ENCODE measurements at places on chromosomes 3 and 15. TPM values are rescaled to one million over a fixed set of nuclear protein-coding genes. Genes with fewer than 3 reads are reported as not detected.
A peak's percentile ranks its signal among the peaks of the same experiment; 100 is the strongest.

DNA sequence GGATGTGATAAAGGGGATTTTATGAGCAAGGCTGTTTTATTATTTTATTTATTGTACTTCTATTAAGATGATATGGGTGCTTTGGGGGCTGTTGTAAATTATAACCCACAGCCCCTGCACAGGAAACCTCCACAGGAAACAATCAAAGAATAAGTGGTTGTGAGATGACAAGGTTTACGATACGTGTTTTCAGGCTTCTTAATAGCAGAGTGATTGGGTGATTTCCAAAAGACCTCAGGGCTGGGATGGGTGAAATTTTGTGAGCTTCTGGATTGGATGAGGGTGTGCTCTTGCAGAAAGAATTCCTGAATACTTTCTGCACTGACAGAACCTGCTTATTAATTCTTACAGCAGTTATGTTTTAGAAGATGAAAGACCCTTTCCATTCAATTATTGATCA is 21.4 kb downstream of the CHL1 start:
- DNase-seq, result no peak

DNA sequence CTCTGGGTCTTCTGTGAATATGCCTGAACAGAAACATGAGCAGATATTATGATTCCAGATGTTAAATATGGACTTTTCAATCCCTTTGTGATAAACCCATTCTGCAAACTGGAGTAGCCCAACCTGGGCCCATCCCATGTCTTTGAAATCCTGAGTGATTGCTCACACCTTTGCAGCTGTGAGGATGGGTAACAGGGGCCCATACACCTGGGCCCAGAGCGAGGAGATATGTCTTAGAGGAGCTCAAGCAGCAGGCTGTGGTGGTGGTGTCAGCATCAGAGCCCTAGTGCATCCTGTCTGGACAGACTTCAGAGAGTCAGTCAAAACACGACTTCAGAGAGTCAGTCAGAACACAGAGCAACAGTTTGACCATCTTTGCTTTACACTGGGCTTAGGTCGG is 64.9 kb upstream of the LIMD1 start:
- no peak for DNase-seq

- no peak for DNase-seq
These were observed 65.8 kb upstream of the PTX3 start for GRCh38 chr3:157370867-157371266.

MAPKBP1 gene
- 38.2 TPM for total RNA-seq

HDC gene
- total RNA-seq, result 34.7 TPM

- DNase-seq, result no peak
These were observed 111.0 kb downstream of the ERC2 start for GRCh38 chr3:56357266-56357665.

FEZF2 gene
- not detected for total RNA-seq

PPP1R14D gene
- total RNA-seq, result not detected

DNA sequence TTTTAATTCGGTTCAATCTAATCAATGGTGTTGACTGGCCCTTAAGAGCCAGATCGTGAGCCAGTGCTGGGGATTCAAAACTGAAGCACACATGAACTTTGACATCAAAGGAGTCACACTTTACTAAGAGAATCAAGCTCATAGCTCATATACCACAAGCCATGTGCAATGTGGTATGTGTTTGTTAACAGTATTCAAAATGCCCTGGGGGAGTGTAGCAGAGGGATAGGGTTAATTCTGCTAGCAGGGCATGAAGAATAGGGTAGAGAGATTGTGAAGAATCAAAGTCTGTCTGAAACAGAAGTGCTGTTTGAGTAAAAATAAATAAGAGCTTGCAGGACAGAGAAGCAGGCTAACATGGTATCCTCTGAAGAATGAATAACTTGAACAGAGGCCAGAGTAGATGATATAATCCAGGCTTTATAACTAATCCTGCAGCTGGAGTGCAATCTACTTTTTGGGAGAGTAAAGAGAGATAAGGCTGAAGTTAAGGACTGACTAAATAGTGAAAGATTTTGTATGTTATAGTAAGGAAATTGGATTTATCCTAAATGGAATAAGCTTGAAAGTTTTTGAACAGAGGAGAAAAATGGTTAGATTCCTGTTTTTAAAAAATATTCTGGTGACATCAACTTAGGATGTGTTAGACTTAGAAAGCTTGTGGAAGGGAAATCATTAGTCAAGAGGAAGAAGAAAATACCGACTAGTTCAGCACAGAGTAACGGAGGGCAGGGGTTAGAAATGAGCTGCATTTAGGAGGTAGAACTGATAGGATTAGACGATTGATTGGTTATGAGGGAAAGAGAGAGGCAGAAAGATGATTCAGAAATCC is 292.0 kb downstream of the NFKBIZ start:
- DNase-seq, result no peak

DNA sequence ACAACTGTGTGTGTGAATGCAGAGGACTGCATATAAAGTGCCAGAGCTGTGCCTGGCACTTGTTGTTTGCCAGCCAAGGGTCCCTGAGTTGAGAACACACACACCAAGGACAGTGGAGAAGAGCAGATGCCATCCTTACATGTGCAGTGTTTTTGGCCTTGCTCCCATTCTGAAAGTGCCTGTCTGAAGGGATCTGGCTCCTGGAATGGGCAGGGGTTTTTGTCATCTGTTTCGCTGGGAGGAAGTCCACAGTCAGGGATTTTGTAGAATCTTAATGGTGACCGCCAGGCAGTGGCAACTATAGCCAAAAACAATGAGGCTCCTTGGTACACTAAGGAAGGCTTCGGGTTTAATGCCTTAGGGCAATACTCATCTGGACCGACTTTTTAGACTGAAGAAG is 63.7 kb downstream of the DUT start:
- no peak for DNase-seq

ACTRT3 gene
- total RNA-seq, result 1.6 TPM

GRCh38 chr3:52874864-52875587 is 22.3 kb downstream of the STIMATE start:
- no peak for DNase-seq

DNA sequence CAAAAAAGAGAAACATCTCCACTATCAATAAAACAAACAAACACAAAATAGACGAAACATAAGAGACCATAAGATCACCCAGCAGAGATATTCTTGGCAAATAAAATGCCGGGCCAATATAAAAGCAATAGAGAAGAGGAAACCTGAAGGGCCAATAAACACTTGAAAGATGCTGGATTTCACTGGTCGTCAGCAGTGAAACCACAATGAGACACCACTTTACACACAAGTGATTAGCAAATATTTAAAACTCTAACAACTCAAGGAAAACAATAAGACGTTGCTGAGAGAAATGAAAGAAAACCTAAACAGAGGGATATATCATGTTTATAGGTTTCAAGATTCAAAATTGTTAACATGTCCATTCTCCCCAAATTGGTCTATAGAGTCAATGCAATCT is 148.5 kb downstream of the WDR76 start:
- no peak for DNase-seq

- peak; percentile 73 for DNase-seq
These were observed 31.8 kb downstream of the CCNL1 start for GRCh38 chr3:157127831-157128767.

XCR1 gene
- 0.63 TPM for total RNA-seq

ACSBG1 gene
- not detected for total RNA-seq

PTPRG gene
- total RNA-seq, result 150 TPM

DNA sequence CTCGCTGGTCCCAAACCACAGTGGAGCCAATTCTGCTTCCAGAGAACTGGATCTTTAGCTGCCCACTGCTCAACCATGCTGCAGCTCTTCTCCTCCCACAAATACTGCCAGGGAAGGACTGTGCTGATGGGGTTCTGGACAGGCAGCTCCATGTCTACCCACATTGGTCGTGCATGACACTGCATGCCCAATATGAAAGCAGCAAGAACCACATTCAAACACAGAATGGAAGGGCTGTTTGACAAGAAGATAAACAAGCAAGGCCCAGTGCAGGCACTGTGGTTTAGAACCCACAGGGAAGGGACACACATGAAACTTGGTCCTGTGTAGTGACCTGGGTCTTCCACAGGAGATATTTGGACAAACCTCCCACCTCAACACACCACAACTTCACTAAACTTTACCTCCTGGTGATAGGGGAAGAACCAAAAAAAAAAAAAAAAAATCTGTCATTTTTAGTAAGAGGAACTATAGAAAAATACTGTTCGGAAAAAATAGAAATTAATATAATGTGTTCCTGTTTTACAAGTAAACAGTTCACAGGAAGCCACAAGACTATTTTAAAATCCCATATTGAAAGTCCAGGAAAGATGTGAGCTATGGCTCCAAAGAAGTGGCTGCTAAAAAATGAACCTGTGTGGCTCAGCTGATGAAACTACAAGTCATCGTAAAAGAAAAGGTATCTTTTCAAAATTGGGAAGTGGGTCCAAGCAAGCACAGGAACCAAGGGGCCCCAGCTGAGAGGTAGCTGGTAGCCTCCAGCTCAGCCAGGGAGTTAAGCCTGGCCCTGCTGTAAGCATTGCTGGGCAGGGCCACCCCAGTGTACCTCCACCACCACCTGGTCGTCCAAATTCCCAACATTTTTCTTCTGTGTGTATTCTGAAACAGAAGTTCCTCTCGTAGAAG is 77.7 kb upstream of the ACAN start:
- no peak for DNase-seq

STRIT1 gene
- total RNA-seq, result not detected

- no peak for DNase-seq
These were observed 5.4 kb downstream of the CRYGS start for GRCh38 chr3:186538779-186539178.

DNA sequence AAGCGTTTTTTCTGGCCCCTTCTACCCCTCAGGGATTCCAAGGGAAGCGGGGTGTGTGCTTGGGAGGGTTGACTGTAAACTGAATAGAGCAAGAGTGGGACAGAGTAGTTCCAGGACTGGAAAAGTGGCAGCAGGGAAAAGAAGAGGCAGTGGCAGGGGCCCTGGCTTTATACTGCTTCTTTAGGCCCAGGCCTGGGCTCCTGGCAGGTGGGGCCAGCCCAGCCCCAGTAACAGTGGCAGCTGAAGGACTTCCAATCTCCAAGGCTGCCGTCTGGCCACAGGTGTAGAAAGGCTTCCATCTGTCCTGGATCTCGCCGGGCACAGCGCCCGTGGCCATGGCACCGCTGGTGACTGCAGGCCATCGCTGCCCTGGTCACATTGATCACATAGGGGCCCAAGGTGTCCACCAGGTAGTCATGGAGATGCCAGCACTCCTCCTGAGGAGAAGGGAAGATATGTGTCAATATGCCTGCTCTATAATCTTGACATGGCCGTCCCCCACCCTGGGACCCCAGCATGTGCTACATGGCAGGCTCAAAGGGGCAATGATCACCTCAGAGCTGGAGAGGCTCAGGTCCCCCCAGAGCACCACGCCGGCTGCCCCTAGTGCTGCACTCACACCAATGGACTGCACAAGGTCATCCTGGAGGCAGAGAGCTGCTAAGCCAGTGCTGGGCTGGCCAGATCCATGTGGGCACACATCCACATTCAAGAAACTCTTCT is 1.0 kb upstream of the IFRD2 start:
- no peak for DNase-seq

DNA sequence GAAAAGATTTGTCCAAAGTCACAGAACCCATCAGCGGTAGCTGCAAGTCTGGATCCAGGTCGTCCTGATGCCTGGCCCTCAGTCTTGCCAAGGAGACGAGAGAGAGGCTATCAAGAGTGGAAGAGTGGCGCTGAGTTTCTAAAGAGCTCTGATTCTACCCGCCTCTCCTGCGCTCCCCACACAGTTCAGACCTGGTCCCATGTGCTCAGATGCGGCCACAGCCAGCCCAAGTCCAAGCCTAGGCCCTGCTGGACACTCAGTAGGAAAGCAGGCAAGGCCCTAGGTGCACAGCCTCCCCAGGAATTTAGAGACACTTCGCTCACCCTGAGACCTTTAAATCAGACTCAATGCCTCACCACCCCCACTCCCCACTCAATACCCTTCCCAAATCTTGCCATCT is 32.4 kb downstream of the CCDC12 start:
- DNase-seq, result no peak

- no peak for DNase-seq
These were observed 550.8 kb downstream of the DIPK2A start for GRCh38 chr3:144522456-144522855.

DNA sequence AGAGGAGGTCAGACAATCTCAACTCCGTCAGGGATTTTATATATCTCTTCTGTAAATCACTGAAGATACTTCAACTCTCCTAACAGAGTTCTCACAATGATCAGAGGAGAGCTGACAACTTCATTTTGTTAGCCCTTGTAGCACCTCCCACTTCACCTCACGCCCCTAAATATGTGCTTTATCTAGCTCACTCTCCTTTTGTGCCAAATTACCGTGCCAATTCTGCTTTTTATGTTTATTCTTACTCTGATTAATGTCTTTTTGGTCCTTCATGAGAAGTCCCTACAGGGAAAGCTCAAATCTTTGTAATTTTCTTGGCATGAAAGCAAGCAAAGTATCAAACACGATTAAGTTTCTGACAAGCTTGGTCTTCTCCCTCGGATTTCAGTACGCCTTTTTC is 636.1 kb upstream of the NAALADL2 start:
- no peak for DNase-seq

- DNase-seq, result no peak
These were observed 228.0 kb downstream of the DTWD1 start for GRCh38 chr15:49848807-49849206.

SEMA3G gene
- 23.8 TPM for total RNA-seq

DNA sequence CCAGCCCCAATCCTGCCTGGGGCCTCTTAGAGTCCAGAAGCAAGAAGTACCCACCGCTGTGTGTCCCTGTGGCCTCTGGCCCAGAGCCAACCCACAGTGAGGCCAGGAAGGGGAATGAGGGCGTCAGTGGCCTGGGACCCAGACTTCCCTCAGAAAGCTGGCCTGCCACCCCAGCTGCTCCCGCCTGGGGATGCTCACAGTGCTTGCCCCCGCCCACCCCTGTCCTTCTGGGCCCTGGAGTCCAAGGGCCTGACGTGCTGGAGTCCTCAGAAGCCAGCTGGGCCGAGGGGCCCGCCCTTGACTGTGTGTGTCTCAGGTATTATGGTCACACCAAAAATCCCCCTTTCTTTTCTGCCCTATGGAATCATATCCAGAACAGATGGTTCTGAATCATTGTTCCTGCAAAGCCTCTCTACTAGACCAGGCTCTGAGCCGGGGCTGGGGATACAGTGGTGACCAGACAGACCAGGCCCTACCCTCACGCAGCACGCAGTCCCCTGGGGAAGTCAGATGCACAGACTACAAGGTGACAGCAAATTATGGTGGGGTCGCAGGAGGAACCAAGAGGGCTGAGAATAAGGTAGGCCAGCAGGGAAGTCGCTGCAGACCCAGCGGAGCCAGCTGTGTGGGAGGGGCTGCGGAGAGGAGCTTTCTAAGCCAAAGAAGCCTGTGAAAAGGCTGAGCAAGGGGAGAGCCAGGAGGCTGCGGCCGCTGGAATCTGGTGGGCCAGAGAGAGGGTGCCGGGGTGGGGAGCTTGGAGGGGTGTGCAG is 99.1 kb downstream of the VGLL4 start:
- peak; percentile 77 for DNase-seq

- no peak for DNase-seq
These were observed 461 bp downstream of the SECISBP2L start for GRCh38 chr15:49045751-49046219.

DNA sequence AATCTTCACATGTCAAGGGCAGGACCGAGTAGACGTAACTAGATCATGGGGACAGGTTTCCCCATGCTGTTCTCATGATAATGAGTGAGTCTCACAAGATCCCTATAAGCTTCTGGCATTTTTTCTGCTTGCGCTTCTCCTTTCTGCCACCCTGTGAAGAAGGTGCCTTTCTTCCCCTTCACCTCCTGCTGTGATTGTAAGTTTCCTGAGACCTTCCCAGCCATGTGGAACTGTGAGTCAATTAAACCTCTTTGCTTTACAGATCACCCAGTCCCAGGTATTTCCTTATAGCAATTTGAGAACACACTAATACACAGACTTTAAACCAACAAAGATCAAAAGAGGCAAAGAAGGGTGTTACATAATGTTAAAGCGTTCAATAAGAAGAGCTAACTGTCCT is 156.6 kb upstream of the UBE2E2 start:
- no peak for DNase-seq

Measured in aorta (tissue), 5 donors.